Non-pigmented ciliary epithelial cell (primary cell): ENCODE measurements at places on chromosomes 3 and 15.
A peak's percentile ranks its signal among the peaks of the same experiment; 100 is the strongest.

DNA sequence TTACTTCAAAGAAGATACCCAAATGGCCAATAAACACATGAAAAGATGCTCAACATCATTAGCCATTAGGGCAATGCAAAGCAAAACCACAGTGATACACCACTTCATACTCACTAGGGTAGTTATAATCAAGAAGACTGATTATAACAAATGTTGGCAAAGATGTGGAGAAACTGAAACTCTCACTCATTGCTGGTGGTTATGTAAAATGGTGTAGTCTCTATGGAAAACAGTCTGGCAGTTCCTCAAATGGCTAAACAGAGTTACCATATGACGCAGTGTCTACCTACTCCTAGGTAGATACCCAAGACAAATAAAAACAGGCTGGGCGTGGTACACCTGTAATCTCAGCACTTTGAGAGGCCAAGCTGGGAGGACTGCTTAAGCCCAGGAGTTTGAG, 3.5 kb upstream of the ZFAND6 start:
- DNase-seq, result no peak

- DNase-seq, result no peak
Measured at GRCh38 chr15:46854564-46854963, 862.7 kb upstream of the SEMA6D start.

DNA sequence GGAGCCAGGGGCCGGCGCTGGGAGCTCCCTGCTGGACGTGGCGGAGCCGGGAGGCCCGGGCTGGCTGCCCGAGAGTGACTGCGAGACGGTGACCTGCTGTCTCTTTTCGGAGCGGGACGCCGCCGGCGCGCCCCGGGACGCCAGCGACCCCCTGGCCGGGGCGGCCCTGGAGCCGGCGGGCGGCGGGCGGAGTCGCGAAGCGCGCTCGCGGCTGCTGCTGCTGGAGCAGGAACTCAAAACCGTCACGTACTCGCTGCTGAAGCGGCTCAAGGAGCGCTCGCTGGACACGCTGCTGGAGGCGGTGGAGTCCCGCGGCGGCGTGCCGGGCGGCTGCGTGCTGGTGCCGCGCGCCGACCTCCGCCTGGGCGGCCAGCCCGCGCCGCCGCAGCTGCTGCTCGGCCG, 1.5 kb downstream of the SMAD6 start:
- DNase-seq, result no peak

DNA sequence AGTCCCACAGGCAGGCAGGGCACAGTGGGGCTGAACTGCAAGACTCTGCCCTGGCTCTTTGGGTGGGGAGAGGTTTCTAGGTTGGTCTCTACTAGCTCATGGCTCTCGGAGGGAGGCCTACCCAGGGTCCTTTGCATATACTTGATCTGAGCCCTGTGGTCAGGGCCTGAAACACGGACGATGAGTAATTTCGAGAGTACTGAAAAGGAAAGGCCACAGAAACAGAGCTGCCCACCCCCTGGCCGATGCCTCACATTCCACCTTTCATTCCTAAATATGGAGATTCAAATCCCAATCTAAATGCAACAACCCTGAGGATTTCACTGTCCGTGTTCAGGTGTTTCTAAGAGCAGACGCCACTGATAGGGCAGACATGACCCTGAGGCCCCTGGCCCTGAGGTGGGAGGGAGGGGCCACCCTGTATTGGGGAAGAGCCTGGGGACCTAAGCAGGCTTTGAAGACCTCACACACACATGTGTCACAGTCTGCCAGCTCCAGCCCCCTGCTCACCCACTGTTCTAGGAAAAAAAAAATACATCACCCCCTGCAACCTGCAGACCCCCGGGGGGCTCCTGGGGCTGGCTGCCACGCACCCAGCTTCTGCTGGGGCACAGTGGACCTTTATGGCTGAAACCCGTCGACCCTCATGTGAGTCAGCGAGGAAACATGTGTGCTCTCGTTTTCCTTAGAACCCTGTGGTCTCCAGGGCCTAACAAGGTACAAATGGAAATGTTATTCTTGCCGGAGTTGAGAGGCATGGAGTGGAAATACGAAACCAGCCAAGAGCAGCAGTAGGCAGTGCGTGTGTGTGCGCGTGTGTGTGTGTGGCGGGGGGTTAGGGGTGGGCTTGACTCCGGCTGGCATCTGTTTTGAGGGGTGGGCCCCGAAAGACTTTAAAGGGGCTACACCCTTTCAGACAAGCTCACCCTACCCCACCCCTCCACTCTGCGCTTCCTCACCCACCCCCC, 112.7 kb downstream of the CHSY1 start:
- DNase-seq, result no peak

DNA sequence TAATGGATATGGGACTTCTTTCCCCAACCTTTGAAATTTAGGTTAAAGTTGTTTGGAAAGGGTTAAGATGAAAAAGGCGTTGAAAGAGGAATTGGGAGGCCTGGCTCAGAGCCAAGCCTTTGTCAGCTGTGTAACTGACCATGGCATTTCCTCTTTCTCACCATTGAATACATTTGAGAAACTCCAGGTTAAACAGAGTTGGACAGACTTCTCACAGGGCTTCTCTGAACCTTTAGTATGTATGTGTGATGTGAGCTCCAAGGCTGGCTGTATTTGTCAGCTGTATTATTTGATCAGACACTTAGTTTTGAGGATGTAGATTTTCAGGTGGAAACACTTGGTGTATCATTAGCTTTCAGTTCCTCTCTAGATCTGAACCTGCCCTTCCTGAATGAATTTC, 136.4 kb upstream of the GOLGA6L4 start:
- DNase-seq, result no peak

- DNase-seq, result no peak
Measured at GRCh38 chr3:42745776-42746454, 27.1 kb downstream of the CCDC13 start.

GRCh38 chr15:73573572-73573971, 59.6 kb downstream of the NPTN start:
- no peak for DNase-seq

GRCh38 chr15:45118996-45119395, 4.9 kb downstream of the DUOXA2 start:
- no peak for DNase-seq

DNA sequence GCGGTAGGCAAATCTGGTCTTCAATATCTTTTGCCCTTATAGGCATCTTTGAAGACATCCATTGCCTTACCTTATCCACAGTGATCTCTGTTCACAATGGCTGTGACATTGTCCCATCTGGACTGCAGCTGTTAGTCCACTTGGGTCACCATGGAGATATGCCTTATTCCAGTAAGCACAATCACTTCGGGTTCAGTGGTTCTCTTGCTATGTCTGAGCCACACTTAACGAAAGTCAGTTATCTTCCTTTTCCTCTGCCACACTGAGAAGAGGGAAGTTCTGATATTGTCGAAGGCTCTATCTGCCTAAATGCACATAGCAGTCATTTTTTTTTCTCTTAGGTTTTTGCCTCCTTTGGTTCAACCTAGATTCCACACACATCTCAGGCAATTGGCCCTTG, 119.0 kb upstream of the SATB1 start:
- no peak for DNase-seq

- no peak for DNase-seq
Measured at GRCh38 chr3:193774272-193774915, 181.4 kb downstream of the OPA1 start.

DNA sequence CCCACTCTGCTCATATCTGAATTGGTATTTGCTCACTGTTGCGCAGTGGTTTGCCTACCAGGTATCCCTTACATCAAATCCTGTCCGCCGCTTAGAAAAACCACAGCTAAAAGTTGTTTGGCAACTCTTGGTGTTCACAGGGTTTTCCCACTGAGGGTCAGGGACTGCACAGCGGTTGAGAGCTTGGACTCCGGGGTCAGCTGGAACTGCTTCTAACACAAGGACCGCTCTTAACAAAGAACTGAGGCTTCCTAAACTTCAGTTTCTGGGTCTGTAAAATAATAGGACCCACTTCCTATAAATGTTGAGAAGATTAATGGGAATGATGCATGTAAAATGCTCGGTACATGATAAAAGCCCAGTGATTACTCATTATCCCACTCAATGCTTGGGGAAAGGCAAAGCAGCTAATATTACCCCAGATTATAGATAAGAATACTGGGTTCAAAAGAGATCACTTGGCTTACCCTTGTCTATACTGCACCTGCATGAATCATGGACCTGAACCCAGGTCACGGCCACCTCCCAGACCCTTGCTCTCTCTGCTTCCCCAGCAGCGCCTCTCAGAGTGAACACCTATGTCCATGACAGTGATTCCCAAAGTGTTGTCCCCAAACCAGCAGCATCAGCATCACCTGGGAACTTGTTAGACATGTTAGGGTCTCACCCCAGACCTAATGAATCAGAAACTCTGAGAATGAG, 36.1 kb downstream of the LIPC start:
- peak; percentile 31 for DNase-seq

GRCh38 chr3:106403371-106404145, 534.7 kb upstream of the CBLB start:
- no peak for DNase-seq

GRCh38 chr15:89148126-89148525, 59.9 kb downstream of the ABHD2 start:
- no peak for DNase-seq

DNA sequence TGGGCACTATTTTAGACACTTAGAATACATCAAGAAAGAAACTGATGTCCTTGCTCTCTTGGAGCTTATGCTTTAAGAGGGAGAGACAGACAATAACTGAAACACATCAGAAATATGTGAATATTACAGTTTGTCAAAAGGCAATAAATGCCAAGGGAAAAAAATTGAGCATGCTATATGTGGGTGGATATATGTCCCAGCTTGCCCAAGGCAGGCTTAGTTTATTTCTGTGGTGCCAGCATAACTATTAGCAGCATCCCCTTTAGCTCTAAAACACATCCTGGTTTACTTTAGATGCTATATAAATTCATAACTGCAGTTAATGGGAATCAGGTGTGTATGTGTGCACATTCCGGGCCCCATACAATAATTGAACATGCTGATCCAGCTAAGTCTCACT, 191.2 kb upstream of the PDZRN3 start:
- no peak for DNase-seq

DNA sequence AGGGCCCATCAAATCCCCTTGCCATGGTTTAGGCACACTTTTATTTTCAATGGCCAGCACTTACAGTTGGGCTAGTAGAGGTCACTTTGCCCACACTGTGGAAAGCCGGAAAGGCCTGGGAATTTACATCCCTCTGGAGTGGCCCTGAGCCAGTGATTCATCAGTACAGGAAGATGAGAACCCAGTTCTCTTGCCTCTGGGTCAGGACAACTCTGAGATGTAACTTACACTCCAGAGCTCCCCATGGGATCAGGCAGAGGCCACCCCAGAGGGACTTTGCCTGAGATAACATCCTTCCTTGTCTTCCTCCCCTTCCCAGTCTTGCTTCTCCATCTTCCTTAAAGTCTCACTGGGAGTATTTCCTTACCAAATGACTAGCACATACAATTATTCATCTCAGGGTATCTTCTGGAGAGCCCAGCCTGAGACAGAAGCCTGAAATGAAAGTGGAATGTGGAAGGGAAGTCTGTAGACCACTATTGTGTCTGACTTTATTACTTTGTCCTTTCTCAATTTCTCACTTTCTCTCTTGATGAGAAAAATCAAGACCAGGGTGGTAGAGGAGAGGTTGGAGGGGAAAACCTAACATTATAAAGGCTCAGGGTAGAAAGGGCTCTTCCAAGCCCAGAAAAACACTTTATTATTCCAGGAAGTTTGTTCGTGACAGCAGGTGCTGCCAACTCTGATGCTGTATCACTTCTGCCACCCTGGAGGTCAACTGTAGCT, 220.8 kb downstream of the ZNF621 start:
- no peak for DNase-seq

DNA sequence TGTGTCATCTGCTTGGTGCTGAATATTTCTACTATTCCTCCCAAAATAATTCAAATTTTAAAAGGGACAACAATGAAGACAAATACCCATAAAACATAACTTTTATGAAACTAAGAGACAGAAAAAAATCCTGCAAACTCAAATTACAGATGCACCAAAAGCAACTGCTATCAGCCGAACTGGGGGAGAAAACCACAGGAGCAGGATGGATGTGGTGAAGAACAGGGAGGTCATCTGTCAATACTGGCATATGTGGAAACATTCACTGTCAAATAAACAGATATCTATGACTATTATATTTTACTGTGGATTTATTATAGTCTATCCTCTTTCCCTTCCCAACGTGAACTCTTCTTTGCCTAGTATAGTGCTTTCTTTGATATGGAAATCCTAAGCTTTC, 53.3 kb upstream of the CPOX start:
- no peak for DNase-seq

- DNase-seq, result no peak
Measured at GRCh38 chr3:139470199-139470598, 6.1 kb downstream of the RBP2 start.

DNA sequence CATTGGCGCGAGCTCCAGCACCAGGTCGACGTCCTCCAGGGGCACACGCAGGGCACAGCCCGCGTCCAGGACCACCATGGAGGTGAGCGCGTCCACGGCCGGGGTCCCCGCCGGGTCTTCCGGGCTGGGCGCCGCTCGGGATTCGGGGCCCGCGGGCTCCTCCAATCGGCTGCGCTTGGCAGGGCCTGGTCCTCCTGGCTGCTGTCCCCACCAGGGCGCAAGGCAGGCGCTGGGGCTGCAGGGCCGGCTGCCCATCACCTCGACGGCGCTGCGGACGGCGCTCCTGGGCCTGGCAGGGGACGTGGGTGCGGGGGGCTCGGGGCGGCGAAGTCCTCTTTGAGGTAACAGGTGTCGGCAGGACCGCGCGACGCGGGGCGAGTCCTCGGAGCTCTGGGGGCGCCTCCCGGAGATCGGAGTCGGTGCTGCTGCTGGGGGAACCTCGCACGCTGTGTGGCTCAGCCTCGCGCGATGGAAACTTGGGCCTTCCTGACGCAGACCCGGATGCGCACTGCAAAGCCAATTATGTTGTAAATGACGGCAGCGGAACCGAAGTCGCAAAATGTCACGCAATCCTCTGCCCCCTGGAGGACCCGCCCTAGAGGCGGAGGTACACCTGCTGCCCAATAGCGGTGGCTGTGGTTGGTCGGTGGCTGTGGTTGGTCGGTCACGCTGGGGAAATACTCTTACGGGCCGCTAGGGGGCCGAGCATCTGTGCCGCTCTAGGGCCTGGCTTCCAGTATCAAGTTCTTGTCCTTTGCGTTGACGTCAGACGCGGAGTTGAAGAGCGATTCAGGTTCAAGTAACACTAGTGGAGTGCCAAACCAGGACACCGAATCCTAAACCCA, at the start of gene PRR23C:
PRR23C (minus strand) TSS at position 527 of the 845 bp plus-strand sequence; CDS start at position 255, 272 bp downstream.
- no peak for DNase-seq
